Activated CD8-positive, alpha-beta memory T cell treated with anti-CD3 and anti-CD28 coated beads for 1 hour (primary cell): ENCODE measurements at places on chromosomes 1 and 21.

DNA sequence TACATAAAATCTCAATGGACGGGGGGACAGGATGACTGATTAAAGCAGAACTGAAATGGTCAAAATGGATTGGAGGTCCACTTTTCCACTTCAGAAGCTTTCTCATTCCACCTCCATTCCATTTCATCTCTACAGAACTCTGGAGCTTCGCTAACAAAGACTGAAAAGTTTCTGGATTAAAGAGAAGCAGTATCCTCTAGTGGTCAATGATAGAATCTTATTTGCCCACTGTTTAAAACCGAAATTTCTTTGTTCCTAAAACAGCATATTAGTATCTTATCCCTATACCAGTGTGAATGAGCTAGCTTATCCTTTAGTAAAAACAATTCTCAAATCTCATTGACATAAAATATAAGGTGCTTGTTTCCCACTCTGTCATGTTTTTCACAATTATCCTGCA, 890.6 kb downstream of the KCNT2 start:
- no peak for DNase-seq

- no peak for DNase-seq
These were observed 452.6 kb upstream of the CAMK1G start for GRCh38 chr1:209130886-209131285.

- no peak for DNase-seq
These were observed 16.0 kb downstream of the ZNF697 start for GRCh38 chr1:119632103-119632490.

DNA sequence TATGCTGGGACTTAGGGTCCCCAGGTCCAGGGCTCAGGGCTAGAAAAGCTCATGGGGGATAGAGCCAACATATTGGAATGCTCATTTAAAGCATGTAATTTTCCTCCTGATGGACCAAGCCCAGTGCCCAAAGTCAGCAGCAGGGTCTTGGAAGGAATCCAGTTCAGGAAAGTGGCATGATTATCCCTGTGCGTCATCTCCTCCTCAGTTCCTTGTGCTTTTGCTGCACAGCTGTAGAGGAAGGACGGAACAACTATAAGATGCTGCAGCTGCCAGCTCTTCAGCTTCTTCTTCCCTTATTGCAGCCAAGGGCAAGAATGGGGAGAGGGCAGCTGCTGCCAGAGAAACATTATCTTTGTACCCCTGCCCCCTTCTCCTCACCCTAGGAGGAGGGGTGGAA, 58.4 kb downstream of the OVGP1 start:
- DNase-seq = no peak

DNA sequence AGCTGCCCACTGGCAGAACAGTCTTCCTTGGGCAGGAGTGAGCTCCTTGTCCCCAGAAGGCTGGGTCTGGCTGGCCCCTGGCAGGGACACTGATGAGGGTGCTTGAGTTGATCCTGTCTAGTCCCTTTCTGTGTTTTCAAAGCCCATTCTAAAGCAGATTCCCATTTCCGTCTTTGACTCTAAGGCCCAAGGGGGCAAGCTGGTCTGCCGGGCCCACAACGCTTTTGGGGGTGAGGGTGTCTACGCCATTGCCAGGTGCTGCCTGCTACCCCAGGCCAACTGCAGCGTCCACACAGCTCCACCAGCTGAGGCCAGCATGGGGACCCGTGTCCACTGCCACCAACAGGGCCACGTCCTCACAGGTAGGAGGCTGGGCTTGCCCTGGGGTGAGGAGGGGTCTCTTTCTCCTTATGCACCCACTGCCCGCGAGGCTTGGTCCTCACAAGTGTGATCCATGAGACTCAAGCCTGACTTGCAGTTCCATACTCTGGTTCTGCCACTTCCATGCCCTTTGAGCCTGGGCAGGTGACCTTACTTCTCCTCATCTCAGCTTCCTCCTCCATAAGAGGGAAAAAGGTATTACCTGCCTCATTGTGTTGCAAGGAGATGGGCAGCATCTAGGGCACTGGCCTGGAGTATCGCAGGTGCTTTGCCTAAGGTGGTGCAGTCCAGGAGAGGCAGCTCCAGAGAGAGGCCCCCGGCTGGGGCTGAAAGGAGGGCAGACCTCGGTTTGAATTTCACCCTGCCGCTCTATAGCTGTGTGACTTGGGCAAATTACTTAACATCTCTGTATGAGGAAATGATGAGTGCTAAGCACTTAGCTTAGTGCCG, 20.2 kb downstream of the PCSK9 start:
- no peak for DNase-seq

- no peak for DNase-seq
These were observed 78.6 kb downstream of the IVNS1ABP start for GRCh38 chr1:185238447-185238846.

- DNase-seq = no peak
These were observed 70.2 kb downstream of the EDEM3 start for GRCh38 chr1:184684285-184685074.

- DNase-seq = no peak
These were observed 28.8 kb downstream of the TAF5L start for GRCh38 chr1:229596925-229597699.

GRCh38 chr21:45406801-45407628, 2.0 kb downstream of the COL18A1 start:
- DNase-seq = no peak

DNA sequence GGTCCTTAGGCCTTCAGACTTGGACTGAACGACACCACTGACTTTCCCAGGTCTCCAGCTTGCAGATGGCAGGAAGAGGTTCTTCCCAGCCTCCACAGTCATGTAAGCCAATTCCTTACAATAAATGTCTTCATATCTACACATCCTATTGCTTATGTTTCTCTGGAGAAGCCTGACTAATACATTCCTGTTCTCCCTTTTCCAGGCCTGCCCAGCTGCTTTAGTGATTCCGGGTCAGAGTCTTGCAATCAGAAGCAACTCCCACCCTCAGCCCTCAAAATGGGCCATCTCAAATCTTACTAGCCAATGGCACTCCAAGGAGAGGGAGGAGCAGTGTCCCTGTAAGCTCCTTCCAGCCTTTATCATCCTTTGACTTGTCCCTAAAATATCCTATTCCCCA, 16.4 kb upstream of the CPT2 start:
- DNase-seq = no peak

GRCh38 chr21:37530901-37531351, 164.4 kb downstream of the DYRK1A start:
- no peak for DNase-seq
